ENCODE measurements at places on chromosomes 4 and X.

GRCh38 chr4:15317246-15317645 lies 110.6 kb upstream of the C1QTNF7 start:
- no peak for DNase-seq

GRCh38 chrX:44873415-44874276 lies 658 bp downstream of the KDM6A start:
- no peak for DNase-seq

DNA sequence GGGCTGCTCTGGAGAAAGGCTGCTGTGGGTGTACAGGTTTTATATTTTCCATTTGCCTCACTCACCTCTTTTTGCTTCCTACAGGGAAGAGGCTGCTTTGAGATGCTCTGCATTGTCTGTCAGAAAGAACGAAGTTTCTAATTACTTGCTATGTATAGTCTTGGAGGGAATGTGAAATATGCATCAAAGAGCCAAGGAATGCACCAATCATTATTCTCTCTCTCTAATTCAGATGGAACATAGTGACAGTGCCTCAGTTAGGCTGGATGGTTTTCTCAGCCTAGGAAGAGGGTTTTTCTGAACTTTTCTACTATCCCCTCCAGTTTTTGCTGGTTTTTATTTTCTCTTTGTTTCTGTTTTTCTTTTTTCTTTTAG lies 106.8 kb upstream of the SLC4A4 start:
- DNase-seq: no peak

DNA sequence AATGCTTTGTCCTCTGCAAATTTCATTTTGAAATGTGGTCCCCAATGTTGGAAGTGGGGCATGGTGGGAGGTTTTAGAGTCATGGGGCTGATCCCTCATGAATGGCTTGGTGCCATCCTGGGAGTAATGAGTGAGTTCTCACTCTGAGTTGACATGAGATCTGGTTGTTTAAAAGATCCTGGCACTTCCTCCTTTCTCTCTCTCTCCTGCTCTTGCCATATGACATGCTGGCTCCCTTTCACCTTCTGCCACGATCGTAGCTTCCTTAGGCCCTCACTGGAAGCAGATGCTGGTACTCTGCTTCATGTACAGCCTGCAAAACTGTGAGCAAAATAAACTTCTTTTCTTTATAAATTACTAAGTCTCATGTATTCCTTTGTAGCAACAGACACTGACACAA lies 262.0 kb downstream of the IL15 start:
- DNase-seq: no peak

DNA sequence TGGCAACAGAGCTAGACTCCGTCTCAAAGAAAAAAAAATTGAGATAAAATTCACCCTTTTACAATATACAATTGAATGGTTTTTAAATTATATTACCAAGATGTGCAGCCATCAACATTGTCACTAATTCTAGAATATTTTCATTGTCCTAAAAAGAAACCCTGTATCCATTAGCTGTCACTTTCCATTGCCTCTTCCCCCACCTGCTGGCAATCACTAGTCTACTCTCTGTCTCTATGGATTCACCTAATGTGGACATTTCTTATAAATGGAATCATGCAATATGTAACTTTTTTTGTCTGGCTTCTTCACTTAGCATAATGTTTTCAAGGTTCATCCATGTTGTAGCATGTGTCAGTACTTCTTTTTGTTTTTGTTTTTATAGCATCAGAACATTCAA lies 20.8 kb downstream of the ABHD18 start:
- DNase-seq: no peak

GRCh38 chr4:55303760-55304165 lies 42.3 kb upstream of the SRD5A3 start:
- DNase-seq: no peak

DNA sequence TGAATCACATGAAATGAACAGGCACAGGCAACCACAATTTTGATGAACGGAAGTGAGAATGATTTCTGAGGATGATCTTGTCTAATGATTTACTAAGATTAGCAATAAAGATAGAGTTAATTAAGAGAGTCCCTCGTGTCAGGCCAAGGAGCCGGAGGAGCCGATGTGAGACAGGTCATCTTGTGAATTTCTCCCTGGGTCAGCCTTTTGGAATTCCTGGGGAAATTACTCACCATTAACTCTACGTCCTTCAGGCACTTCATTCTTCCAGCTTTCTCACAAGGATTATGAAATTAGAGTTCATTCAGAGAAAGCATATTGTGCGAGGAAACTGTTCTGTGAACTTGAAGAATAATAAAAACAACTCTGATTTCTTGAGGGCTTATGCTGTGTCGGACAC lies 86.7 kb downstream of the PSAPL1 start:
- no peak for DNase-seq

DNA sequence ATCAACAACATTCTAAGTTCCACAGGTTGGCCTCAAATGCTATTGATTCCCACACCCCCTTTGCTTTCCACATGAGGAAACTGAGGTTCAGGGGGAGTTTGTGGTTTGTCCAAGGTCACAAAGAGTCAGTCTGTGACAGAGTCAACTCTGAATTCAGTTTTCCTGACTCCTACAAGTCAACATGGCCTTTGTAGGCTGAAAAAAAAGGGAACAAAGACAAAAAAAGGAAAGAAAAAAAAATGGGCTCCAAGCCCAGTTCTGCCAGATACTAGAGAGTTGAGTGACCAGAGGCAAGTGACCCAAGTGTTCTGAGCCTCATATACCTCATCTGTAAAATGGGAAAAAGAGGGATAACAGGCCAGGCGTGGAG lies 16.5 kb upstream of the PIM2 start:
- no peak for DNase-seq

GRCh38 chr4:112704991-112705845 lies 68.3 kb downstream of the LARP7 start:
- DNase-seq: no peak

DNA sequence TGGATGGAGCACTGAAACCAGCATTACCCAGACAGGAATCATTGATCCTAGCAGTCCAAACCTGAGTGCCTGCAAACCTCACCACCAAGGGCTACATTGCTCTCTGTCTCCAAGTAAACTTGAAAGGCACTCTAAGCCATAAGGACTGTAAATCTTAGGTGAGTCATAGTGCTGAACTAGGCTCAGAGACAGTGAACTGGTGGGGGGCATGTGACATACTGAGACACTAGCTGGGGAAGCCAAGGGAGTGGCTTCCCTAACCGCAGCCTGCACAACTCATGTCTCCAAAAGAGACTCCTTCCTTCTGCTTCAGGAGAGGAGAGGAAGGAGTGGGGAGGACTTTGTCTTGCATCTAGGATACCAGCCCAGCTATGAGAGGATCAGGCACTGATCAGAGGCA lies 235.5 kb upstream of the ACTRT1 start:
- no peak for DNase-seq

GRCh38 chr4:8468746-8469535 lies 28.4 kb downstream of the TRMT44 start:
- no peak for DNase-seq

GRCh38 chr4:142095886-142096605 lies 459.7 kb downstream of the IL15 start:
- DNase-seq: no peak

DNA sequence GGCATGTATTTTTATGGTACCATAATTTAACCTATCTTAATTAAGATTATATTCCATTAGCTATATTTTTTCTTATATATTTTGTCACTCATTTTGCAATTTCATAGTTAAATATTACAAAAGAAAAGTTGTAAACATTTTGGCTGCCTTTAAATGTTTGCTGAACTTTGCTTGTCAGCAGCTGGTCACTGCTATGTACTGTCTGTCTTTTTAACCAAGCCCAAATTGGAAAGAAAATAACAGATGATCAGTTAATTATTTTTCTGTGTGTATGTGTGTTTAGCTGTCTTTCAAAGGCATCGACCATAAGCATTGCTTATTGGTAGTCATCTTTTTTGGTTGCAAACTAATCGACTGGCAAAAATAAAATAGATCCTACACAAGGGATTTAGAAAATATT lies 54.4 kb upstream of the SMAD1 start:
- DNase-seq: no peak

DNA sequence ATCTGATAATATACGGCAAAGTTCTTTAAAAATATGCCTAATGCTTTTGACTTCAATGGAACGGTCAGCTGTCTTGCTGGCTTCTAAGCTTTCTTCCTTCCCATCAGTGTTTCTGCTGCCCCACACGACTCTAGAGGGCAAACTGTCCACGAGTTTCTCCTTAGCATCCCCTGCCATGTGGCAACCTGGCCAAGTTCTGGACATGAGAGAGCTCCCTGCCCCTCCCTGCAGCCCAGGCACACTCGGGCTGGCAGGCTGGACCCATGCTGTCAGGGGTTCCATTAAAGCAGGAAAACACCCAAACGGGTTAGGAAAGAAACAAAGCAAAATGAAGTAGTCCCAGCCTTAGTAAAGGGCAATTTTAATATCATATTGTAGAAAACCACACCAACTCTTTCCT lies 38.8 kb downstream of the KDR start:
- DNase-seq: no peak

DNA sequence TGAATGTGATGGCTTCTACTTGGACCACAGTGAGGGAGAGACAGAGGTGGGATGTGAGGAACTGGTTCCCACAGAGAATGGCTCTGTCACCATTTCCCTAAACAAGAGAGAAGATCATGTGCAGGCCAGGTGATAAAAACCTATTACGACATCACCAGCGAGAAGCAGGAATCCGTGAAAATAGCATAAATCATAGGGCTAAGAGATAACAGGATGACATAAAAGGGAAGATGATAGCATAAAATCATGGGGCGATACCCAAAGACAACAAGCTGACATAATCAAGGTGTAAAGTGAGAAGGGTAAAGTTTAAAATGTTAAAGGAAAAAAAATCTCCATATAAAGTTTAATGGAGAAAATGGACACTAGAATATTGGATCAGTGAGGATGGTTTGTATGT lies 205.5 kb upstream of the SLIT2 start:
- DNase-seq: no peak

DNA sequence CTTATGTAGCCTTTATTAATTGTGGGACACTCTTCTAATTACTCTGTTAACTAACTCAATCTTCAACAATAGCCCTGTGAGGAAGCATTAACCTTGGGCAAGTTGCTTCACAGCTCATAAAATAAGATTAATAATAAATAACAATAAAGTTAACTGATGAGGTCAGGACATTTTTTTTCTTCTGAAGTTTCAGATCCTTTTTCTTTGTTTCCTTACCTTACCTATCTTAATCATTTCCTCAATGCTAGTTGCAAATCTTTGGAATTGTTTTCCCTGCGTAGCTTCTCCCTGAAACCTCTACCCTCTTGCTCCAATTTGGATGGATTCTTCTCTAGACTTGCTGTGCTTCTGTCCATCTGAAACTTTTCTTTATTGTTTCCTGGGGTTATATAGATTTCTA lies 17.5 kb upstream of the PLAC8 start:
- no peak for DNase-seq

DNA sequence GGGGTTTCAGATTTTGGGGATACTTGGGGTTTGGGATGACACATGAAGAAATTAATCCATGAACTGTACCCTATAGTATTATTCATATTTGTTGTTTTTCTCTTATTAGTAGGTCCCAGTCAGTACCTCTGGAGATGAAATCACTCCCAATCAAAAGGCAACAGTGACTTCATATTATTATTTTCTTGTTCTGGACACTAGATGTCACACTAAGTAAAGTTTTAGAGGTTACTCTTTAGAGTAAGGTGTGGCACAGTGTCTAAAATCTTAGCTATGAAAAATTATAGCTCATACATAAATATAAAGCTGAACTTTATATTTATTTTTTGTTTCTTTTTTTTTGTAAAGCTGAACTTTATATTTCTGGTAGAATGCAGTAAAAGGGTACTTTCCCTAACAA lies 35.1 kb downstream of the FAM114A1 start:
- no peak for DNase-seq

DNA sequence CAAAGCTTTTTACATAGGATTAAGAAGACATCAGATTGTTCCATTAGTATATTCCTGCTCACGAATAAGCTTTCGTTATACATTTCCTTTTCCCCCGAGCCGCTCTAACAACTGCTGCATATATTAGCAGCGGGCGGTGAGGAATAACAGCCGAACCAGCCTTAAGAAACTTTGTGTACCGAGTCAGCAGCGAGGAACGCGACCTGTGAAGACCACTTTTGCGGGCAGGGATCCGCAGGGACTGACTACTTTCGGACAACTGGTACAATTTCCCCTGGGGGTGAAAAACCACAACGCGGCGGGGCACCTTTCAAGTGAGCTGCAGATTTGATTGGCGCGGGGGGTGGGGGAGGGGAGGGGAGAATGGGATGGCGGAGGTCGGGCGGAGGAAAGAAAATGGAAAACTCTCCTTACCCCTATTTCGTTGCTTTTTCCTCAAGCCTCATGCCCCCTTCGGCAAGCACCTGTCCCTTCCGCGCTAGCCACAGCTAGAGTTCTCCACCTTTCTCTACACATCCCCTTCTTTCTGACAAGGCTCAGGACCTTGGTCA lies 5.9 kb upstream of the PITX2 start:
- no peak for DNase-seq

- DNase-seq: no peak
These were observed 2.9 kb downstream of the GPRASP3 start for GRCh38 chrX:102723456-102723855.

DNA sequence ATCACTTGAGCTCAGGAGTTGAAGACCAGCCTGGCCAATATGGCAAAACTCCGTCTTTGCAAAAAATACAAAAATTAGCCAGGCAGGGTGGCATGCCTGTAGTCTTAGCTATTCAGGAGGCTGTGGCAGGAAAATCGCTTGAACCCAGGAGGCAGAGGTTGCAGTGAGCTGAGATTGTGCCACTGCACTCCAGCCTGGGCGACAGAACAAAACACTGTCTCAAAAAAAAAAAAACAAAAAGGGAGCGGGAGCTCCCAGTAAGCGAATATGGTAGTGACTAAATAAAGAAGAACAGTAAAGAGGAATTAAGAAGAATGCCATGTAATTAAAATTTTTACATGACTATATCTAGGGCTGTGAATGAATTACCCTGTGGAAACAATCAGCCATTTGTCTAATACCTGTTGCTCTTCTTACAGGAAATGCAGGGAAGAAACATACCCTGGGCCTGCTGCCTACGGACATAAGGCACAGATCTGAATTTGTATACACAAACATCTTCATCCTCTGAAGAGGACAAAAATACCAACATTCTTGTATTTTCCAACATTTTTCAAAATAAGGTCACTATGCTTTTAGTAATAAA lies 11.4 kb downstream of the WDFY3 start:
- DNase-seq: no peak

GRCh38 chrX:283115-283845 lies 2.1 kb downstream of the PLCXD1 start:
- DNase-seq: no peak

- DNase-seq: no peak
These were observed 2.6 kb upstream of the STARD8 start for GRCh38 chrX:68644861-68645260.

Measured in left renal cortex interstitium (tissue), 4 donors.